ENCODE measurements at places on chromosomes 7 and 10. TPM values are rescaled to one million over a fixed set of nuclear protein-coding genes. Genes with fewer than 3 reads are reported as not detected.

DNA sequence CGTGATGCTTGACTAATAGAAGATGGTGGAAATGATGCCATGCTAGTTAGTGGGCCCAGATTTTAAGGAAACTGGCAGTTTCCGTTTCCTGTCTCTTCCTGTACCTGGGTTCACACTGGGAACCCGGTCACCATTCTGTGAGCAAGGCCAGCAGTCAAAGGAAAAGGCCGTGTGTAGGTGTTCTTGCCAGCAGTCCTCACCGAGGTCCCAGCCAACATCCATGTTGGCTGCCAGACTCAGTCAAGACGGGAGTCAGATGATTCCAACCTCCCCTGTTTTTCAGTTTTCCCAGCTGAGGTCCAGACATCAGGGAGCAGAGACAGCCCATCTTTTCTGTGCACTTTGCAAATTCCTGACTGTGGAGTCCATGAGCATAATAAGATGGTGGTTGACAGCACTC lies 15.2 kb upstream of the PILRB start:
- DNase-seq = no peak

DNA sequence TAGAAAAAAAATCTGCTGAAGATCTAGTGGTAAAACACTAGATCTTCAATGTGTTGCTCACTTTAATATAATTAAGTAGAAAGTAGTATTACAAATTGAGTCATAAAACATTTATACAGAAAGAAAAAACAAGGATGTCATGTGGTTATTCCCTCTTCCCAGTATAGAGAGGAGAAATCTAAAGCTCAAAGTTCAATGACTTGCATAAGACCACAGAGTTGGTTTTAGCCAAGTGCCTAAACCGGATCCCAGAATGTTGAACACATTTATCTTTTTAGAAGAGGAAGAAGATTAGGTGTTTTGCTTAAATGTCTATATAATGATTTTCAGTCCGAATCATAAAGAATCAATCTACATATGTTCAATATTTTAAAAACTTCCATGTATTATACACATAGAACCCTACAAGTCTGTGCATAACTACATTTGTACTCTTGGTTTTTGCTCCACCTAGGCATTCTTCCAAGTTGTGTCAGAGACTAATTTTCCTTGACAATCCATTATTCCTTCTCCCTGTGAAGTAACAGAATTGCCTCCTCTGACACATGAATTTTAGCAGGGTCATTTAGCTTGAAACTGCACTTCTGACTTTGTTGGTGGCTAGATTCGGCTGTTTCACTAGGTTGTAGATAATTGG lies 389.2 kb downstream of the MAGI2 start:
- DNase-seq = no peak

- DNase-seq = no peak
These were observed 47.4 kb upstream of the CAMK2B start for GRCh38 chr7:44372560-44373417.

- no peak for DNase-seq
These were observed 23.2 kb downstream of the SLC35G1 start for GRCh38 chr10:93917064-93917391.

DNA sequence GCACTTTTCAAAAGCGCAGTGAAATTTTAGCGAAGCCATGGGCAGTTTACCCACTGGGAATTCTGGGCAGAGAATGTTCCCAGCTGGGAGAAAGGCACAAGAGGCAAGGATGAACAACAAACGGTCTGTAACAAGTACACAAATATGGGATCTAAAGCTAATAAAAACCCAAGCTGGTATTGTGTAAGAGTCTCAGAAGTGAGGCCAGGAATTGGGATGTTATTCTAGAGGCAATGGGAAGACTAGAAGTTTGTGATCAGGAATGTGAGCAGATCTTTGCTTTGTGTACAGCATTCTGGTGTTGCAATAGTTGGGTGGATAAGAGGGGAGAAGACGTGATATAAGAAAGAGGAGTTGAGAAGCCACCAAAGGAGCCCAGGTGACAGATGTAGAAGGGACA lies 15.0 kb downstream of the FZD9 start:
- DNase-seq = no peak

GRCh38 chr7:135683609-135684008 lies 21.3 kb downstream of the STMP1 start:
- DNase-seq = no peak

DNA sequence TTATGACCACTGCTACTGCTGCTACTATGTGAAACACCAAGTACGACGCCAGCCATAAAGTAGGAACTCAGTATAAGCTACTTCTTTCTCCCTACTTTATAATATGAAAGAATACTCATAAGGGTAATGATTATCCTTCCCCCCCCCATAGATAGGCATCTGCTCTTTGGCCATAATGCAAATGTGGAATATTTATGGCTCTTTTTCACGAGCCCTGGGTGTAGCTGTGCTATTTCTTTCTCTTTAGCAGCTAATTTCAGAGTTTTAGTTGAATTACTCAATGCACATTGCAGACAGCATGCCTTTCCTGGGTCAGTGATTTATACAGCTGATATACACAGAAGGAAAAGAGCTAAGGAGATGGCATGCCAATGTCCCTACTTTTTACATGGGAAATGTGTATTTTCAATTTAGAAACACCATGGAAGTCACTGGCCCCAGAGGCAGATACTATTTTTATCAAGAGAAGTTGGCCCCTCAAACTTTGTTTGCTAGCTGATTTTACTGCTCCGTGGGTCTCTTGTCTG lies 234.1 kb upstream of the KIAA1217 start:
- no peak for DNase-seq

DNA sequence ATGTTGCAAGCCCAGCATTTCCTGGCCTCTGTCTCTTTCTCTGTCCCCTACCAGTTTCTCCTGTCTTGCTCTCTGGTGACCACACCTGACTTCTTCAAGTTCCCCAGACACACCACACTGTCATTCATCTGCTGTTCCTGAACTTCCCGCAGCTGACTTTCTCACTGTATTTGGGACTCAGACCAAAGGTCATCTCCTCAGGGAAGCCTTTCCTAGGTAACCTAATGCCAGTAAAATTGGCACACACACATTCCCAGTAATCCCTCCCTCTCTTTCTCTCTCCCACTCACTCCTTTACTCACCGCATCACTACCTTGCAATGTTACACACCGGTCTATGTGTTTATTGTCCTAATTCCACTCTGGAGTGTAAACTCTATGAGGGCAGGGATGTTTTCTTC lies 81.7 kb downstream of the ELMO1 start:
- DNase-seq = no peak

DNA sequence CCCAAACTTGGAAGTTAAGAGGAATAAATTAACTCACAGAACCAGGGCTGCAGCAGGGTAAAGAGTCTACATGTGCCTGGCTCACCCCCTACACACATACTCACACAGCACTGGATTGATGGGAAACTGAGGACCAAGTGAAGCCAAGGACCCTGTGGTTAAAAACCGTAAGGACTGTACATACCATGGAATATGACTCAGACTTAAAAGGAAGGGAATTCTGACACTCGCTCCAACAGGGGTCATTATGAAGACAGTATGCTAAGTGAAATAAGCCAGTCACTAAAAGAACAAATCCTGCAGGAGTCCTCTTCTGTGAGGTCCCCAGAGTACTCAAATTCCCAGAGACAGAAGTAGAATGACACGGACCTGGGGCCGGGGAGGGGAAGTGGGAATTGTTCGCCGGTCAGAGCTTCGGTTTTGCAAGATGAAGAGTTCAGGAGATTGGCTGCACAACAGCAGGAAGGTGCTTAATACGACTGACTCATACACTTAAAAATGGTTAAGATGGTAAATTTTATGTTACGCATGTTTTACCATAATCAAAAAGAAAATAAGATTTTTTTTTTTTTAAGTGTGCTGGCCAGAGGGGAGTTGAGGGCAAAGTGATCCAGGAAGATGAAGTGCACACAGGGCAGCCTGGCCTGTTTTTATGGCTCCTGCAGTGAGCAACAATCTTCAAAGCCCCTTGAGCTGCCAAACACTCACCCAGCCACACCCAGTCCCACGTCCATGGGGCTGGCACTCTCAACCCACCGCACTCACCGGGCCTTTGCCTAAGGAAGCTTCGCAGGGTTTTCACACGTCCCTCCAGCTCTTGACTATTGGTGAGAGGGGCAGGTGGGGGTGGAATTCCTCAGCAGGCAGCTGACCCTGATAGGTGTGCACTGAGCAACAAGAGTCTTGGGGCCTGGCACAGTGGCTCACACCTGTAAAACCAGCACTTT lies 26.4 kb downstream of the DRGX start:
- no peak for DNase-seq

- no peak for DNase-seq
These were observed 17.5 kb downstream of the CTNNA3 start for GRCh38 chr10:67678335-67678974.

DNA sequence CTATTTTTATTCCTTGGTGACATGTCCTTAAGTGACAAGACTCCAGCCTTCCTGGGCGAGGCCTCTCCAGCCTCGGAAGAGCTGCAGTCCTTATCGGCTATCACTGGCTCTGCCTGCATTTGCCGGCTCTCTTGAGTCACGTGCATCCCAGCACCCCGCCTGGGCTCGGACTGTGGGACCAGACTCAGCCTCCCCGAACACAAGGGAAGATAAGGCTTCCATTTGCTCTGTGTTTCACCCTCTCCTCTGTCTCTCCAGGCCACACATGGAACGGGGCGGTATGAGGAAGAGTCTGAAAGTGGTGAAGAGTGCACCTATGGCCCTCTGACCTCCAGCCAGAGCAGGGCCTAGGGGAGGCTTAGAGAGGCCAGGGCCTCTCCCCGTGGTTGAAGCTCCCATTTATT lies 4.7 kb downstream of the GDF2 start:
- DNase-seq = no peak

GRCh38 chr7:16881844-16882243 lies at the start of gene AGR3:
Gene AGR3 (minus strand): TSS chr7:16881983. CDS start chr7:16878618, 3,365 bp downstream.
- DNase-seq = no peak

DNA sequence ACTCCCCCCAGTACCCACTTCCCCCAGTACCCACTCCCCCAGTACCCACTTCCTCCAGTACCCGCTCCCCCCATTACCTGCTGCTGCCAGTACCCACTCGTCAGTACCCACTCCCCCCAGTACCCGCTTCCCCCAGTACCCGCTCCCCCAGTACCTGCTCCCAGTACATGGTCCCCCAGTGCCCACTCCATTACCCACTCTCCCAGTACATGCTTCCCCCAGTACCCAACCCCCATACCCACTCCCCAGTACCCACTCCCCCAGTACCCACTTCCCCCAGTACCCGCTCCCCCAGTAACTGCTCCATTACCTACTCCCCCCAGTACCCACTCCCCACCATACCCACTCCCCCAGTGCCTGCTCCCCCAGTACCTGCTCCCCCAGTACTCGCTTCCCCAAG lies 550.6 kb downstream of the DNAJB6 start:
- no peak for DNase-seq

GRCh38 chr10:69088471-69088769 lies 517 bp downstream of the SRGN start:
- DNase-seq = no peak

DNA sequence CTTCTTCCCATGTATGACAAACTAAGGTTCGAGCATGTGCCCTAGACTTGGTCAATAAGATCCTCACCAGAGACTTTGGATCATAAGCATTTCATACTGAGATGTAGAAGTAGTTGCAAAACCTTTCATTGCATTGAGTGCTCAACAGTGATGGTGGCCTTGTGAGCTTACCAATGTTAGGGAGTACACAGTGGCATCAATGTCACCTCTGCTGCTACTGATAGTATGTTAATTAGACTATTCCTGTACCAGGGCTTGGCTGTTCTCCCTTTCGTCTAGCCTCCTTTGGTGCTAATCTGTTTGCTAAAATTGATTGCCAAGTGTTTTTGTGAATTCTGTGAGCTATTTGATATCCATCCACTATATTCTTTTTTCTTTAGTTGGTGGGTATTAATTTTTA lies 264.5 kb upstream of the SEMA3C start:
- DNase-seq = no peak

DNA sequence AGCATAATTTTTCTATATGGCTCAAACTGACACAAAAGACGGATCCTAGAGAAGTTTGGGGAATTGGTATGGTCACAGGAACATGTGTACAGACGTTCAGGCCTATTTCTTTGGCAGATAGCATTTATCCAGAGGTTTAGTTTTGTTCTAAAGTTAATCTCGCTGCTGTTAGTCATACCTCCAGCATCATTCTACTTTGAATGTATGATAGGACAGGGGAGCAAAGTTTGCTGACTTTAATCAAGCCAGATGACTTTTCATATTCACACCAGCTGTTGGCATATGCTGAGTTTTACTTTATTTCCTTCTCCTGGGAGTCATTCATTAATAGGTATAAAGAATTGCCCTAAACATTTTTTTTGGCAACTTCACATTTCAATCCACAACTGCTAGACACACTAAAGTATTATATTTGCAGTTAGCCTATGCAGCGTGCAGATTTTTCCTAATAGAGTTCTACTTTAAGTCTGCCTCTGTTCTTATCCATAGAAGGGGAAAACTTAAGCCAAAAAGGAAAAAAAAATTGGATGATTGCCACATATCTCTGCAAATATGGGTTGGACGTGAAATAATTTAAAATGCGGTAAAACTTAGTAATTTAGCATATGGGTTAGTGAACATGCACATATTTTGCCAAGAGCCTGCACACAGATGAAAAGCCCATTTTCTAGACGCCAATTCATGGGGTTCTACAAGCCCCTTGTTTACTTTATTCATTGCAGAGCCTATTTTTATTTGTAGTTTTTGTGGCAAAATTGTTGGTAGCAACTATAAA lies 213.1 kb downstream of the C7orf25 start:
- no peak for DNase-seq

GRCh38 chr7:30841025-30841735 lies 70.0 kb downstream of the MINDY4 start:
- no peak for DNase-seq

DNA sequence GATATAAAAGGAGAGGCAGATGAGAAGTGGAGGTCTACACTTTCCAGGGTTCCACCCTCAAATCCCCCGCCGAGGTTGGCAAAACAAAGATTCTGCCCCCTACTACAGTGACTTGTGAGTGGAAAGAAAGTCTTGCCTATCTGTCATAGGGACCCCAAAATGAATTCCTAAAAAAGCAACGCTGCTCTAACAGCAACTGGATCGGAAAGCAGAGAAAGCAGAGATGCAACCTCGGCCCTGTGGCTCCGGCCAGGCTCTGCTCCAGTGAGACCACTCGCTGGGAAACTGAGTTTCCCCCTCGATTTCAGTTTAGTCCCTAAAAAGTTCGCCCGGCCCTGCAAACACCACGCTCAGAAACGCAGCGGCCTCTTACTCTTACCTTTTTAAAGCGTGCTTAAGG lies 297.9 kb upstream of the NFE2L3 start:
- DNase-seq = no peak

GRCh38 chr7:18590744-18591340 lies 95.3 kb downstream of the HDAC9 start:
- no peak for DNase-seq

VAX1 gene
- not detected for total RNA-seq

DHX32 gene
- total RNA-seq = 35.2 TPM

KIAA1549 gene
- total RNA-seq = 3.4 TPM

MYL10 gene
- not detected for total RNA-seq

TSPAN12 gene
- 2.3 TPM for total RNA-seq
